Islet precursor cell (in vitro differentiated cells): ENCODE measurements at places on chromosomes 13 and 19.

- no peak for DNase-seq
Observed at GRCh38 chr13:74048756-74049155, 85.4 kb downstream of the KLF12 start.

GRCh38 chr19:19460761-19461265, 54.5 kb downstream of the TSSK6 start:
- DNase-seq, result peak; percentile 74

GRCh38 chr13:49183672-49184325, 36.3 kb upstream of the MLNR start:
- no peak for DNase-seq

DNA sequence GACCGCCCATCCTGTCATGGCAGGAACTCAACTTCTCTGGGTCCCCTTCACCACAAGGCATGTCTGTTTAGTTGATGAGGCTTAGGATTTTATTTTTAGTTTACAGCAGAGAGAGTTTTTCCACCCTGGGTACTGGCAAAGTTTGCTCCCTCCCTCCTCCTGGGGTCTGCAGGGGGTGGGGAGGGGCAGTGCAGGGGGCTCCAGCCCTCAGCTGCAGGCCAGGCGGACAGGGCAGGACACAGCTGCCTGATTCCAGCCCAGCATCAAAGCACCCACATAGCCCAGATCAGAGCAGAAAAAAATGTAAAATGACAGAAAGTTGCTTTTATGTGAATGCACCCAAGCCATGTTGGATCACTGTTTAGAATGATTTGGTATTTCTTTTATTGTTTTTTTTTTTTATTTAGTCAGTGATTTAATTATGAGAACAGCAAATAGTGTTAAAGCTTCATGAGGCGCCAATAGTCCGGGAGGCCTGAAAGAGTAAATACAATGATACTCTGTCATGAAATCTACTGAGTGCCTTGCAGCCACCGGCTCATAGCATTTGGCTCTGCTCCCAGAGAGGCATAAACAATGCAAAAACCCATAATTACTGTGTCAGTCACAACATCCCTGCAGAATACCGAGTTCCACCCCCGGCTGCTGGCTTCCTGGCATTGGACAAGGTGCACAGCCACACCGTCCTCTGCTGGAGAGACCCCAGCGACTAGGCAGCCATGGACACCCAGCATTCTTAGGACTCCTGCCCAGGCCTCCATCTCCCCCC, 923.5 kb downstream of the UQCRFS1 start:
- DNase-seq, result peak; percentile 75

DNA sequence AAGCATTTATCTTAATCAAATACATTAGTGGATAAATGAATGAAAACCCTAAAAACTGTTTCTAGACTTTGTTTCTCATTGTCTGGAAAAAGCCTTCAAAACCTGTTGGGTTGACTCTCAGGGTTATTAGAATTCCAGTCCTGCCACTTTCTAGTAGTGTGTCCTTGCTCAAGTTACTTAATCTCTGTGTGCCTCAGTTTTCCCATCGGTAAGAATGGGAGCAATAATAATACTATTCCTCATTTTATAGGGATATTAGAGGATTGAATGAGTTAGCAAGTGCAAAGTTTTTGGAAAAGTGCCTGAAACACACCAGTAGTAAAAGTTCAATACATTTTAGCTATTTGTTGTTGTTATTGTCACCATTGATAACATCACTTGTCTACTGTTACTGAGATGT, 2.9 kb downstream of the URAD start:
- no peak for DNase-seq
